Bronchial smooth muscle cell (primary cell): ENCODE measurements at places on chromosomes 5 and 9. TPM values are rescaled to one million over a fixed set of nuclear protein-coding genes. Genes with fewer than 3 reads are reported as not detected.

Gene SIGMAR1
- total RNA-seq, result 34.8 and 34.9 TPM in 2 replicates

Gene LCN2
- total RNA-seq, result not detected in 2 replicates

Gene SPATA31A3
- not detected in 2 replicates for total RNA-seq

Gene BTNL3
- total RNA-seq, result not detected in 2 replicates

Gene CYFIP2
- total RNA-seq, result 6.6 and 7.0 TPM in 2 replicates

Gene C6
- 0.16 TPM in 1 of 2 replicates, not detected in the other for total RNA-seq

Gene CCNJL
- under 0.01 and 0.09 TPM in 2 replicates for total RNA-seq

Gene SLC34A1
- total RNA-seq, result under 0.01 TPM in 1 of 2 replicates, not detected in the other

Gene FCN2
- not detected in 2 replicates for total RNA-seq

Gene COL23A1
- under 0.01 TPM in 1 of 2 replicates, not detected in the other for total RNA-seq

Gene GFI1B
- total RNA-seq, result not detected in 2 replicates

Gene DBH
- not detected in 2 replicates for total RNA-seq

Gene WNT8A
- not detected in 2 replicates for total RNA-seq

Gene NTRK2
- total RNA-seq, result under 0.01 and 0.26 TPM in 2 replicates

Gene ENHO
- total RNA-seq, result 0.16 and 0.26 TPM in 2 replicates

Gene ISL1
- total RNA-seq, result not detected in 2 replicates

Gene RFK
- total RNA-seq, result 9.6 and 10.2 TPM in 2 replicates

Gene CDH9
- total RNA-seq, result not detected in 2 replicates

Gene SLC25A48
- not detected in 2 replicates for total RNA-seq

Gene ADAMTSL1
- total RNA-seq, result 37.5 and 190 TPM in 2 replicates

Gene C9orf50
- total RNA-seq, result under 0.01 TPM in 2 replicates

Gene STC2
- 315 and 727 TPM in 2 replicates for total RNA-seq

Gene PCDHGB3
- 5.1 and 5.4 TPM in 2 replicates for total RNA-seq

Gene SLIT3
- 0.95 and 2.8 TPM in 2 replicates for total RNA-seq

Gene PLAA
- 29.9 and 44.8 TPM in 2 replicates for total RNA-seq

Gene POLK
- total RNA-seq, result 24.3 and 26.6 TPM in 2 replicates

Gene GLDC
- total RNA-seq, result 0.09 and 0.16 TPM in 2 replicates

Gene OR13F1
- total RNA-seq, result not detected in 2 replicates

Gene PCDHB10
- 0.47 and 1.4 TPM in 2 replicates for total RNA-seq

Gene CTXN3
- total RNA-seq, result not detected in 2 replicates

Gene PCDHGC5
- total RNA-seq, result 3.5 and 4.4 TPM in 2 replicates

Gene EGFL7
- 6.1 and 8.7 TPM in 2 replicates for total RNA-seq

Gene ANKRD34B
- not detected in 2 replicates for total RNA-seq

Gene GRIA1
- total RNA-seq, result 0.16 TPM in 1 of 2 replicates, not detected in the other

Gene ADAM19
- 4.9 and 5.8 TPM in 2 replicates for total RNA-seq

Gene LCN1
- not detected in 2 replicates for total RNA-seq
